ENCODE measurements at places on chromosomes 7 and 10.

- DNase-seq: no peak
Observed at GRCh38 chr7:122354656-122355055, 50.1 kb upstream of the FEZF1 start.

DNA sequence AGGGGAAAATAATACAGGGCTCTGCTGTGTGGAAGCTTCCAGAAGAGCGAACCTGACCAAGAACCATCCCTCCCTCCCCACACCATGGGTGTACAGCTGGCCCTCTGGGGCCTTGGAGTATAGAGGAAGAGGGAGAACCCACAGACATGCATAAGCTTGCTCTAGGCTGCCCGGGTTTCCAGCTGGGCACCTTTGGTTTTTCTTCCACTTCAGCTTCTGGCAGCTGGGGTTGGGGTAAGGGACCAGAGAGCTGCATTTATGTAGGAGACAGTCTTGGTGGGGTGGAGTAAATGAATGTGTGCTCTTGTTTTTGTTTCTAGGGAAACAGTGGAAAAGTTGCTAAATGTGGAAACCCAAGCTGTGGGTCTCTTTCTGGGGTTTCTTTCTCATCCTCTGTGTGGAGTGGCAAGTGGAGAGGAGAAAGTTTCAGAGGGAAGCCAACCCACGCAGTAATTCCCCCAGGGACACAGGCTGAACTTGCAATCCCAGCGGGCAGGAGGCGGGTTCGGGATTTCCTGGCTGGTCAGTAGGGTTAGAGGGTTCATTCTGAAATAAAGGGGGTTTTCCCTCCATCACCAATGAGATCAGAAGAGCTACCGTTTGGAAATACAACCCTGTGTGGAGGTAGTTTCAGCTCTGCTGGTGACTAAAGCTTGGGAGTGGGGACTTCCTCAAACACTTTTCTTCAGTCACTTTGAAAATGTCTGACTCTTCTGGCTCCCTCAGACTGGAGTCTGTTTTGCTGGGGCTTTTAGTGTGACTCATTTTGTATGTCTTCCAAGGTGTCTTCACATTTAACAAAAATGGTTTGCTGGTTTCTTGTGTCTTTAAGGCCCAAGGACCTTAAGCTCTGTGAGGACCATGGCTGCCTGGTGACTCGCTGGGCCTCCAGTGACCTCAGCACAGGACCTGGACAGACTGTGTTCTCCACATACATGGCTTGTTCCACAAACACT is 22.2 kb upstream of the SRGN start:
- no peak for DNase-seq

GRCh38 chr7:830069-830468 is 2.2 kb upstream of the SUN1 start:
- DNase-seq: no peak

DNA sequence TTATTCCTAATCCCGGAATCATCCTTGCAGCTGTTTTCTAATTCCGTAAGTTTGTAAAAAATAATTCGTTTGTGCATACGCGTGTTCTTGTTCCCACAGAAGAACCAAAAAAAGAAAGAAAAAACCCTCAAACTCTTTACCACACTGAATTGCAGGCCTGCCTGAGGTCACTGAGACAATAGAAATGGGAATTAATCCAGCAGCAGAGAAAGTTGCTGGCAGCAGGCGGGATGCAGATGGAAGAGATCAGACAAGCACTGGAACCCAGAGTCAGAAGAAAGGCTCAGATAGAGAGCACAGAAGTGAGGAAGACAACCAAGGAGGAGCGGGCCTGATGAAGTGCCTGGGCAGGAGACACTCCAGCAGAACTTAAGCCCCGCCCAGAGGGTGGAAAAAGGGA is 141.5 kb upstream of the VWC2 start:
- no peak for DNase-seq

DNA sequence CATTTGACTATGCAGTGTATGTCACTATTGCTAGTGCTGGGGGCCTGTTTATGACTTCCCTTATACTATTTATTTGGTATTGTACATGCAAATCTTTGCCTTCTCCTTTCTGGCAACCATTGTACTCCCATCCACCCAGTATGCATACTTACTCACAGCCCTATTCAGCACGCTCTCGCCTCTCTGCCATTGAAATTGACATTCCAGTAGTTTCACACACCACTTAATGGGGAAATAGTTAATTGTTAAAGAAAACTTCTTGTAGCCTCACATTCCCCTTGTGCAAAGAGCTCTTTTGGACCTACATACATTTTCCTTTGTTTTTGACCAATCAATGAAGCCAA is 9.9 kb downstream of the CLDN12 start:
- no peak for DNase-seq

DNA sequence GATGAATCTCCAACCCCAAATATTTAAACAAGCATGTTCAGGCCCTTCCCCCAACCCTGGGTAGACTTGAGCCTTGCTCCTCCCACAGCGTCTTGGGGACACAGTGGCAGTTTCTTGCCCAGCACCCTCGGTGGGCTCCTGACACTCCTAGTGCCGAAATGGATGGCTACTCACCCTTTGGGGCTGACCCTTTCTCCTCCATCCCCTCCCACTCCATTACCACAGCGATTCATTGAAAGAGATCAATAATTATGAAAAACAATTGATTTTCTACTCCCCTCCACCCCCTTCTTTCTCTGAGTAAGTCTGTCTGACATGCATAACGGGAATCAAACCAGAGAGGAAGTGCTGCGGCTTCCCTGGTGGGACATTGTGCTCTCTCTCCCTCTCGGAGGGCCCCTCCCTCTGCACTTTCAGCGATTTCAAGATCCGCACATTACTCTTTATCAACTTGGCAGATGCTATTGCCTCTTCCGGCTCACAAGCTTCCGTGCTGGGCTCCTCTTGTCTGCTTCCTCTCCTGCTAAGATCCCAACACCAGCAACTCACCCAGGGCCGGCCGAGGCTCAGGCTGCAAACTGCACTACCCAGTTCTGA is 79.0 kb upstream of the PLXNA4 start:
- peak; percentile 25 for DNase-seq

DNA sequence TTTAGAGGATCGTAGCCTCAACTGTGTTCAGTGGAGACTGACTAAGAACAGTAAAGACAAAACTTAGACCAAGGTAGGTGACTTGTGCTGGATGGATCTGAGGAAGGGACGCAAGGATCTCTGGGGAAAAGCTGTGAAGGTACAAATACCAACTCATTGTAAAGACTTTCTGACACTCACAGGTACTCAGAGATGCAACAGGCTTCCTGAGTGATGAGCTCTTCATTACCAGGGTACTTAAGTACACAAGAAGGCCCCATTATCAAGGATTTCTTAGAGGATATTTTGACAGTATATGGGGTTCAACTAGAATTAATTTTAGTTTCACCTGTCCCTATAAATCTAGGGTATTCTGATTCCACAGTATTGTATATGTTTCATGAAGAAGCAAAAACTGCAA is 440.7 kb downstream of the PLXDC2 start:
- no peak for DNase-seq

DNA sequence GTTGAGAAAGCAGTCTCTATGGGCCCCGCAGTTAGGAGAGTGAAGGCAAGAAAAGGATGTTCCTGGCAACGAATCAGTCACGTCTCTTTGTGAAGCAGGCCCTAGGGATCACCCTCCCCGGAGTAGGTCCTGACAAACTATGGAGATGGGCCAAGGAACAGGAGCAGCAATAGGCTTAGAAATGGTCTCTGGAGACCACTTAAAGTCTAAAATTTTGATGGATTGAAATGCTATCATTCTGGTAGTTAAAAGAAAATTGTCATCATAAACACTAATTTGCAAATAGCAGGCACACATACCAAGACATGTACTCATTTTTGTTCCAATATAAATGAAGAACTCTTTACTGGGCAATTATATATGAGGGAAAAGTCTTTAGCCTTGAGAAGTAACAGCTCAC is 123.5 kb downstream of the ITGB8 start:
- DNase-seq: no peak

GRCh38 chr7:27200761-27201579 is 1.1 kb upstream of the HOXA13 start:
- DNase-seq: no peak

DNA sequence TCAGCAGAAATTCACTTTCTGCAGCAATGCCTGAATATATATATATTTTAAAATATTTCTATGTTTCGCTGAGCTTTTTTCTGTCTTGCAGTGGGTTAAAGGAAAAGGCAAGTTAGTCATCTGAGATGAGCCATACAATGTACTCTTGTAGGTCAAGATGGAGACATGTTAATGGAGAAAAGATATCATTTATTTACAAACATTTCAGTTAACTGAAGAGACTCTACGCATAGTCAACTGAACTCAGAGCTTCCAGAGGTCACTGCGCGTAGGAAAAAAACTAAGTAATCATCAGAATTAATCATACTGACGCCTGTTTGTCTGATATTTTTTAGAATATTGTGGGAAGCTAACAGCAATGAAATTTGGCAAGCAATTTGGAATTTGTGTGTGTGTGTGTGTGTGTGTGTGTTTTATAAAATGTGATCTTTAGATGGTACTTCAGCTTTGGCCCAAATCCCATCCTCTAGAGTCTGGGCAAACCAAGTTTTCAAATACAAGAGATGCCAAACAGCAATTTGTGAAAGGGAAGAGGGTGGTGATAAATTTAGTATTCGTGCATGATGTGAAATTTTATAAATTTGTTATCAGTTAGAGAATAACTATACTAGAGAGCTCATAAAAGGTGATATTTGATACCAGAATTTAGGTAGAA is 193.9 kb upstream of the AGR3 start:
- DNase-seq: no peak

- no peak for DNase-seq
Observed at GRCh38 chr10:125025341-125025740, 83.4 kb downstream of the ZRANB1 start.

DNA sequence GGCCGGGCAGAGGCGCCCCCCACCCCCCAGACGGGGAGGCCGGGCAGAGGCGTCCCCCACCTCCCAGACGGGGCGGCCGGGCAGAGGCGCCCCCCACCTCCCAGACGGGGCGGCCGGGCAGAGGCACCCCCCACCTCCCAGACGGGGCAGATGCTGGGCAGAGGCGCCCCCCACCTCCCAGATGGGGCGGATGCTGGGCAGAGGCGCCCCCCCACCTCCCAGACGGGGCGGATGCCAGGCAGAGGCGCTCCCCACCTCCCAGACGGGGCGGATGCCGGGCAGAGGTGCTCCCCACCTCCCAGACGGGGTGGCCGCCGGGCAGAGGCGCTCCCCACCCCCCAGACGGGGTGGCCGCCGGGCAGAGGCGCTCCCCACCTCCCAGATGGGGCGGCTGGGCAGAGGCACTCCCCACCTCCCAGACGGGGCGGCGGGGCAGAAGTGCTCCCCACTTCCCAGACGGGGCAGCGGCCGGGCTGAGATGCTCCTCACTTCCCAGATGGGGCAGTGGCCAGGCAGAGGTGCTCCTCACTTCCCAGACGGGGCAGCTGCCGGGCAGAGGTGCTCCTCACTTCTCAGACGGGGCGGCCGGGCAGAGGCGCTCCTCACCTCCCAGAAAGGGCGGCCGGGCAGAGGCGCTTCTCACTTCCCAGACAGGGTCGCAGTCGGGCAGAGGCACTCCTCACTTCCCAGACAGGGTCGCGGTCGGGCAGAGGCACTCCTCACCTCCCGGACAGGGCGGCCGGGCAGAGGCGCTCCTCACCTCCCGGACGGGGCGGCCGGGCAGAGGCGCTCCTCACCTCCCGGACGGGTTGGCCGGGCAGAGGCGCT is 53.6 kb downstream of the ENTPD1 start:
- DNase-seq: no peak

GRCh38 chr7:44305564-44306507 is 19.6 kb downstream of the CAMK2B start:
- DNase-seq: no peak

DNA sequence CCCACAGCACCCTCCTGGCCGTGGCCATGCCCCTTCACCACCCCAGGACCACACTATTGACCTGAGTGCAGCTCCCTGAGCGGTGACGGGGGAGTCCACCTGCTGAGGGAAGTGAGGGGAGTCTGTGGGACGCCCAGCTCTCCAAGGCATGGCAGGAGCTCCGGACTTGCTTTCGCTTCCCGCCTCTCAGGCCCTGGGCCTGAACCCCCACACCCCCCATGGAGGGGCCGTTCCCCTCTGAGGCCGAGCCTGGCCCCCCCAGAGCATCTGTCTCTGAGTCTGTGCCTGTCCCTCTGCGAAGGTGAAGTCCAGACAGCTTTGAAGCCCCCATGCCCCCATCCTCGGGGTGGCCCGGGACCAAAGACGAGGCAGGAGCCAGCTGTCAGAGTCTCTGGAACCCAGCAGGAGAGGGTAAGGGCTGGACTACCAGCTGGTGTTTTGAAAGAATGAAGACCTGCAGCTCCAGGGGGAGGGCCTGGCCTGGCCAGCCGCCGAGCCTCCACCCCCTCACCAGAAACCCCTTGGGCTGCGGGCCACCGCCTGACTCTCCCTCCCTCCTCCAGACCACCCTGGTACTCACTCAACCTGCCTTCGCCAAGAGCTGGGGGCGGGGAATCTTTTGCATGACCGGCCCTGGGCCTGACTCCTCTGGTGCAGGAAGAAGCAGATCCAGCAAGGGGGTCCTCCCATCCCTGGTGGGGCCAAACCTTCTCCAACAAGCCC is 114.0 kb downstream of the PDGFA start:
- no peak for DNase-seq

GRCh38 chr7:4739528-4739992 is 35.9 kb upstream of the AP5Z1 start:
- peak; percentile 15 for DNase-seq

- DNase-seq: no peak
Observed at GRCh38 chr10:77104459-77104980, 533.1 kb downstream of the KCNMA1 start.

DNA sequence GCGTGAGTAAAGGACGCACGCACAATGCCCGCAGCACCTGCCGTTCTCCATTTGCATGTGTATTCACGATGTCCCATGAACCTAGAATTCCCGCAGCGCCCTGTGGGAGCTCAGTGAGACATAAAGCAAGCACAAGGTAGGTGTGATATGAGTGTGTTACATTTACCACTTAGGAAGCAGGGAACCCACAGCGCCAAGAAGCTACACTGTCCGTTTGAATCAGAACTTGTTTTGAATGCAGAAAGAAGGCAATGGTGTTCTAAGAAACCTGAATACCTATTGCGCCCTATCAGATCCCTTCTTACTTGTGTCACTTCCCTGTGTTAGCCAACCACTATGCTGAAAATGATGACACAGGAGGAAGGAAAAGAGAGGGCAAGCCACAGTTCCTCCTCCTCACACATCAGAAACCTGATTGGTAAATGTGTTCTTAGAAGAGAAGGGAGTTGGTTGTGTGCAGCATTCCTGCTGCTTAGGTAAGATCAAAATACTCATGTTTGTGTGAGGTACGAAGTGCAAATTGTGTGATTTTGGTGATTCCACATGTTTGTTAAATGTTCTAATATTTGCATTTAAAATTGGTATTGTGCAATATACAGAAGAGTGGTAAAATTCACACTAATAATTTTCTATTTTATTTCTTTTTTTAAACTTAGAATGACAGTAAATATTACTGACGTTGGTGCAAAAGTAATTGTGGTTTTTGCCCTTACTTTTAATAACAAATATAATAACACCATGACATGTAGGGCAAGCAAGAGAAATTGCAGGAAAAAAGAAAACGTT is 185.4 kb downstream of the SEC23IP start:
- no peak for DNase-seq

GRCh38 chr10:112956631-112957350 is 6.7 kb downstream of the TCF7L2 start:
- DNase-seq: no peak

Measured in activated effector memory CD4-positive, alpha-beta T cell treated with Interleukin-2 at 50 U/mL for 16 hours (primary cell).